Stimulated activated memory B cell treated with anti-CD40 and anti-IgM and Interleukin-4, amounts not matched to agents 10 μg/mL and 1 μg/mL and 100 μg/mL, for 72 hours (primary cell): ENCODE measurements at places on chromosomes 1 and 21.

DNA sequence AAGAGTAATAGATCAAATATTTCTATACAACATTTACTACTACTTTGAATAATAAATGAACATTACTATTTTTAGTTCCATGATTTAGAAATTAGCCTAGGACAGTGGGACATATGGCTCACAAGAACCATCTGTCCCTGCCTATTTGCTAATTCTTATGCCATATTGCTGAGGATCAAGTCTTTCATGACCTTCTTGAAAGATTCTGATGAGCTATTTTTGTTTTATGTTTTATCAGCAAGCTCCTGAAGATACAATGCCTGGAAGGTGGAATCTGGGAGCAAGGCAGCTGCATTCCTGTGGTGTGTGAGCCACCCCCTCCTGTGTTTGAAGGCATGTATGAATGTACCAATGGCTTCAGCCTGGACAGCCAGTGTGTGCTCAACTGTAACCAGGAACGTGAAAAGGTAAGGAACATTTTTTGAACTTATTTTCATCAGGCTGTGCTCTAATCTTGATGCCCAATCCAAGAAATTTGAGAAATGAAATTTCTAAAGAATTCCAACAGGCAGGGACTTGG, 326.7 kb downstream of the PAPPA2 start:
- ATAC-seq: no peak

DNA sequence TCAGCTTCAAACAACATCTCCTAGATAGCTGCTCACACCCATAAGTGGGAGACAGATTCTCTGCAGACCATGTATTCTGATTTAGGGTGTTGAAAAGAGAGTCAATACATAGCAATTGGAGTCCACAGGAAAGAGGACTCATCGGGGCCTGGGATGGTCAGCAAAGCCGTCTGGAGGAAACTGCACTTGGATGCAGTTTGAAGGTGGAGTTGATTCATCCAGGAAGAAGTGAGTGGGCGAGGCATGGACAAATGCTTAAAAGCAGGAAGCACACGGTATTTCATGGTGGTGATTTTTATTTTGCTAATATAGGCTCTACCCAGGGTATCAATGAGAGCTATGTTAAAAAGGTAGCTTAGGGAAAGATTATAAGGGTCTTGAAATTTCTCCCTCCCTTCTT, 36.8 kb upstream of the DIRAS3 start:
- ATAC-seq: no peak

GRCh38 chr1:234315588-234315987, 57.7 kb upstream of the COA6 start:
- ATAC-seq: no peak

DNA sequence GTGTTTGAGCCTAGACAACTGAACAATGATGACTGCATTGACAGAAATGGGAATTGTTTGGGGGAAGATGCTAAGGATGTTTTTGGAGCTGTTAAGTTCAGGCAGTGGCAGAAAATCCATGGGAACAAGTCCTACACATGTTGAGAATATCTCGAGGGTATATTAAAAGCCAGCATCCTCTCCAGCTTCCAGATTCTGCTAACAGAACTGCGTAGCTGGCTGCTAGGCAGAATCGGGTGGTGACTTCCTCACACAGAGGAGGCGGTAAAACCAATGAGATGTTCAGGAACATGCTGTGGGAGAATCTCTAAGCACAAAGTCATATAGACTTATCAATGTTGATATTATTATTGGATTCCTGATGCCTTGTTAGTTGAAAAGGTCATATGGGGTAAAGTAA, 14.8 kb downstream of the FAM163A start:
- ATAC-seq: no peak

DNA sequence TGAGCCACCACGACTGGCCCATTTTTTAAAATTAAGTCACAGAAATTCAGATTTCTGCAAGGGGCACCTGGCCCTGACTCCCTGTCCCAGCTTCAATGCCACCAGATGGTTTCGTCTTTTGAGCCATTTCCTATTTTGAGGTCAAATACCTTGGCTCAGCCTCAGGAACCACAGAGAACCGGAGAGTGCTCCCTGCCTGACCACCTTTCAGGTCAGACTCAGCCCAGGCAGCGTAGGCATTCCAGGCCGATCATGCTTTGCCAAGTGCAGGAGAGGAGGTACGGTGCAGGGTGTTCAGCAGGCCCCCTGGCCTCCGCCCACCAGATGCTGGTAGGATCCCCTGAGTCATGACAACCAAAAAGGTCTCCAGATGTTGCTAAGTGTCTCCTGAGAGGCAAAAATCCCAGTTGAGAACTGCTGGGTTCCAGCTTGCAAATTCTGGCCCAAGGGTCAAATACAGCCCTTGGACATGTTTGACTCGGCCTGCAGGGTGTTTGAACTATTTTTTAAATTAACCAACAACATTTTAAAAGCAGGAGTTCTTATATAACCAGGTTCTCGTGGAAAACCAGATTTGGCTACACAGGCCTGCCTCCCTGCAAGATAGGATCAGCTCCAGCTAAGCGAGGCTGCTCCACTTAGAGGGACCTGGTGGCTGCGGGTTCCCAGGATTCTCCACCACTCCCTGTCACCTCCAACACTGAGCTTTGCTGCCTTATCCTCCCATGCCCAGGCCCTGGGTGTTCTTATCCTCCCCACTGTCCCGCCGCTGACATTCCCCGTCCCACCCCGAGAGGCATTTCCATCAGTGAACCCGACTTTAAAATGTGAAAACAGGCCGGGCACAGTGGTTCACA, 61.9 kb upstream of the TARDBP start:
- ATAC-seq: no peak

DNA sequence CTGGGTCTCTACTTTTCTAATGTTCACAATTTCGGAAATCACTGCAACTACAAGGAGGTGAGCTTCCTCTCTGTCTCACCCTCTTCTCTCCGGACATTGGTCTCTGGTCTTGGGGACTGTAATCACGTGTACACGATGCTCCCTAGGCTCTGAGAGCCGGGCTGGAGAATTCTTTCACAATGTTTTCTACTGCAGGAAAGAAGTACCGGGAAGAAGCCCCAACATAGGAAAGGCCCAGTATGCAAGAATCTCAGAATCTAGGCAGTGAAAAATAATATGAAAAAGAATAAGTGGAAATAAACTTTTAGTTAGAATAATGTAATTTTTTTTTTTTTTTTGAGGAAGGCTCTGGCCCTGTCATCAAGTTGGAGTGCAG, 13.5 kb upstream of the HJV start:
- ATAC-seq: no peak
